GOT3 (cell line): ENCODE measurements at places on chromosomes 13 and 19.

DNA sequence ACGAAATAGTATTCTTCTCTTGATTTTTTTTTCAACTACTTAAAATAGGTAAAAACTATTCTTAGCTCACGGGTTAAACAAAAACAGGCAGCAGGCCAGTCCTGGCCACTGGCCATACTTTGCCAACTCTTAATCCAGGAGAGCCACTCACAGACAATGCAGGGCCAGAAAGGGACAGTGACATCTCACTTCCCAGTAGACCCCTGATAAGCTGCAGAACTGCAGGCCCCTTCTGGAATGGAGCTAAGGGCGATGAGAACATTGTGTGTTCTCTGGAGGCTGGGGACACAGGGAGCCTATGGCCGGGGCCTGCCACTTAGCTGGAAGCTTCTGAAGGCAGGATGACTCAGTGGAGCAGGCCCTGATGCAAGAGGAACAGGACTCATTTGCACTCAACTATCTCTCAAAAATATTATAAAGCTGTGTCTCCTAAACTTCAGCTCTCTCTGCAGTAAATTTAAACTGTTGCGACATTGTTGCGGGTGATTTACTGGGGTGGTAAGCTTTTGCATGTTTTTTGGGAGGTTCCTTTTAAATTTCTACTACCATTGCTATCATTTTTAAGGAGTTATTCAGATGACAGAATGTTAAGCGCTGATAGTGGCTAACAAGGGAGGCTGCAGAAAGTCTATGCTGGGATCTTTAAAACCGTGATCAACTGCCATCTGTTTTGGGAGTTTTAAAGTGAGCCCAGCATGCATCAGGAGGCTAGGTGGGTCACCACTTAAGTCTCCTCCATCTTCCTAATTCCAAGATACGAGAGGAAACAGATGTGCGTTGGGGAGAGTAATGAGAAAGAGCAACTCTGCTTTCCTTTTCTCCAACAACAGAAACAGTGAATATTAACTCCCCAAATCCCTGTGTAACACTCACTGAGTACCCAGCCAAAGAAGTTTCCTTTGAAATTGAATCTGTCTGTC lies 33.2 kb upstream of the KATNAL1 start:
- DNase-seq, result no peak

- DNase-seq, result no peak
Measured at GRCh38 chr13:49098198-49098597, 121.9 kb upstream of the MLNR start.

DNA sequence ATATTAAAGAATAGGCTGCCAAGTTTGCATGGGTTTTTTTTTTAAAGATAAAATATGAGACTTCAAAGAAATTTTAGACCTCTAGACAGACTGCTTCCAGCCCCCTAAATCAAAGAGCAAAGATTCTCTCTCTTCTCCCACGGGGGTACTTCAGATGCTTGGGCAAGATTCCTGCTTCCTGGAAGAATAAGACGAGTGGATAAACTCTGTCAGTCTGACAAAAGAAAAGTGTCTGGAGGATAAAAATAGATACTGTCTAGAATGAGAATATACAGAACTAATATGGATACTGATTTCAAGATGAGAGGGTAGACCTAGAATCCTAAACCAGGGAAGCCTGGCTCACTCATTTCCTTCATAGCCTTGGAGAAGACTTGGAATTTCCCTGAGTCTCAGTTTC lies 435.1 kb downstream of the FOXO1 start:
- DNase-seq, result no peak

GRCh38 chr13:50654331-50654730 lies 189.2 kb downstream of the DLEU7 start:
- no peak for DNase-seq

DNA sequence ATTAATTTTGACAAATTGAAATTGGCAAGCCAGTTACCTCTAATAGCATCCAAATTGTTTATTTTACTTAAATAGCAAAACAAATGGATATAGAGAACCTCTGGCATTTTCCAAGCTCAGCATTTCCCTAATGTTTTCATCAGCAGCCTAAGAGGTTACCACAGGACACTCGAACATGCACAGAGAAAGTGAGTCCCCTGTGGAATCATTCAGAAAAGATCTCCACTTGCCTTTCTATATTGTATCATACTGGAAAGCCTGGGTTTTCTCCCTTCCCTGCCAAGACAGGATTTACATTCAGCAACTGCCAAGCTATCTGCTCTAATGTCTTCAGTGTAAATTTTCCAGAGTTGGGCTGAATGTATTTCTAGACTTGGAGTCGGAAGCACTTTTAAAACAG lies 188.9 kb downstream of the KCTD12 start:
- no peak for DNase-seq

GRCh38 chr19:13926715-13927114 lies 11.5 kb downstream of the PODNL1 start:
- no peak for DNase-seq

DNA sequence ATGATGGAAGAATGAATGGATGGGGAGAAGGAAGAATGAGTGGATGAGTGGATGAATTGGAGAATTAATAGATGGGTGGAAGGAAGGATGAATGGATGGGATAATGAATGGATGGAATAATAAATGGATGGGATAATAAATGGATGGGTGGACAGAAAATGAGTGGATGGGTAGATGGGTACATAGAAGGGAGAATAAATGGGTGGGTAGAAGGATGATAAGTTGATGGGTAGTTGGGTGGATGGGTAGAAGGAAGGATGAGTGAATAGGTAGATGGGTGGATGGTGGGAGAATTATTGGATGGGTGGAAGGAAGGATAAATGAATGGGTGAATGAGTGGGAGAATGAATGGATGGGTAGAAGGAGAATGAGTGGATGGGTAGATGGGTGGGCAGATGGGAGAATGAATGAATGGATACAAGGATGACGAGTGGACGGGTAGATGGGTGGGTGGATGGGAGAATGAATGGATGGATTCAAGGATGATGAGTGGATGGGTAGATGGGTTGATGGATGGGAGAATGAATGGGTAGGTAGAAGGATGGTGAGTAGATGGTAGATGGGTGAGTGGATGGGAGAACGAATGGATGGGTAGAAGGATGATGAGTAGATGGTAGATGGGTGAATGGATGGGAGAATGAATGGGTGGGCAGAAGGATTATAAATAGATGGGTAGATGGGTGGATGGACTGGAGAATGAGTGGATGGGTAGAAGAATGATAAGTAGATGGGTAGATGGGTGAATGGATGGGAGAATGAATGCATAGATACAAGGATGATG lies 15.9 kb downstream of the VSTM2B start:
- DNase-seq, result no peak

DNA sequence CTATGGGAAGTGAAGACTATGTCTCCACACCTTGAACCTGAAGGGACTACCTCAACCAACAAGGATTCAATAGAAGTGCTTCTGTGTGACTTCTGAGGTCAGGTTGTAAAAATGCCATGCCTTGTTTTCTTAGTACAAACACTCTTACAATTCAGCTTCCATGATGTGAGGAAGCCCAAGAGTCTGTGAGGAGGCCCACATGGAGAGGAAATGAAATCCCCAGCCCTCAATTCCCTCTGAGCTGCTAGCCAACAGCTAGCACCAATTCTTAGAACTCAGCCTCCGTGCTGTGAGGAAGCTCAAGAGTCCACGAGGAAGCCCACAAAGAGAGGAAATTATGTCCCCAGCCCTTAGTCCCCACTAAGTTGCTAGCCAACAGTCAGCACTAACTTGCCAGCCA lies 12.6 kb upstream of the LMTK3 start:
- DNase-seq, result no peak

DNA sequence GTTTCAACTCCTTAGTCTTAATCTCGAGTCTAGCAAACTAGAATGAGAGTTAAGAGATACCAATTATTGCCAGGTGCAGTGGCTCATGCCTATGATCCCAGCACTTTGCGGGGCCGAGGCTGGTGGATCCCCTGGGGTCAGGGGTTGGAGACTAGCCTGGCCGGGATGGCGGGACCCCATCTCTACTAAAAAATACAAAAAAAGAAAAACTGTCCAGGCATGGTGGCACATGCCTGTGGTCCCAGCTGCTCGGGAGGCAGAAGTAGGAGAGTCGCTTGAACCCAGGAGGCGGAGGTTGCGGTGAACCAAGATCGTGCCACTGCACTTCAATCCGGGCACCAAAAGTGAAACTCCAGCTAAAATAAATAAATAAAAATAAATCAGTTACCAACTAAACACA lies 1119.5 kb upstream of the ATXN8OS start:
- no peak for DNase-seq

DNA sequence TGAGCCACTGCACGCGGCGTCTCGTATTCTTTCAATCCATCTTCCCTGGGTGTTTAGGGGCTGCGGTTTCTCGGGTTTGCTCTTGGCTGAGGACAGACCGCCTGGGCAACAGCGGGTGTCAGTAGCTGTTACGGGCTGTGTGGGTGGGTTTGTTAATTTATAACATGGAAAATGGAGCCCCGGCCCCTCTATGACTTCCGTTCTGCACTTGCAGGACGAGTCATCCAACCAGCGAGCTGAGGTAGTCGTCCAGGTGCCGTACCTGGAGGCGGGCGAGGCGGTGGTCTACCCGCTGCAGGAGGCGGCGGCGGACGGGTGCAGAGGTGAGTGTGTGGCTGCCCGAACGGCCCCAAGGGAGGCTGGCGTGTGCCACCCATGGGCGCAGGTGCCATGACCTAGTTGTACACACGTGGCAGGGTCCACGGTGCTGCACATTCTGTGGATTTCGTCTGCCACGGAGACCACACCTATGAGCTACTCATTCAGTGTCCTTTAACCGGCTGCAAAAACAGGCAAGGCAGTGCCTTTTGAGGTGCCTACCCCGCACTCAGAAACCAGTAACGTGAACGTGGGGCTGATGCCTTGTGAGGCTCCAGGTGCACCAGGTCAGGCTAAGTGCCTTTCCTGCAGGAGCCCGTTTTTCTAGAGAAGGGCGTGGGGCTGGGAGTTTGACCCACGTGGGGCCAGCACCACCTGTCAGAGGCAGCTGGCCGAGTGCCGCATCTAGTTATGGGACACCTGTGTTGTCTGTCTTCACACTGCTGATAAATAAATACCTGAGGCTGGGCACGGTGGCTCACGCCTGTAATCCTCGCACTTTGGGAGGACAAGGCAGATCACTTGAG lies 10.9 kb downstream of the POLR2E start:
- DNase-seq, result no peak

DNA sequence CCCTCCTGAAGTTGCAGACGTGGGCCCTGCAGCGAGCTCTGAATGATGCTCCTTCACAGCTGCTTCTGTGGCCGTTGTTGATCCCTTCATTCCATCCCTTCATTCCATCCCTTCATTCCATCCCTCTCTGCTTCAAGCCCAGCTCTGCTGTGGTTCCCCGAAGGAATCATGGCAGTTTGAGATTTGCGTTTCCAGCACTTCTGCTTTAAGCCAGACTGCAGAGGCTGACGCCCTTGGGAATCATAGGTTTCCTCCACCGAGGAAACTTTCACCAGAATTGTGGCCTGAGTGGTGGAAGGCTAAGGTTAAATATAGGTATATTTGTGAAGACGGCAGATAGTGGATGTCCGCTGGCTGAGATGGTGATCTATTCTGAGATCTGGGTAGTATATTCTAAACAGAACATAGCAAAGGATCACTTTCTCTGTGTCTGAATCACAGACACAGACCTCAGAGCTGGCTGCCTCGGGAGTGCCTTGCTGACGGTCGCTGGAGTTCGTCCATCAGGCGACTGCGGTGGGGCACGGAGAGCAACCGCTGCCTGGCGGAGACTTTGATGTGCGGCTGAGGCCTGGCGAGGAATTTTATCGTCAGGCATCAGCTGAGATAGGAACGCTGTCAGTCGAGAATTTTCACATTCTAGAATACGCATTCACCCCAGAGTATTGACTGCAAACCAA lies 42.8 kb upstream of the DCUN1D2 start:
- DNase-seq, result no peak

DNA sequence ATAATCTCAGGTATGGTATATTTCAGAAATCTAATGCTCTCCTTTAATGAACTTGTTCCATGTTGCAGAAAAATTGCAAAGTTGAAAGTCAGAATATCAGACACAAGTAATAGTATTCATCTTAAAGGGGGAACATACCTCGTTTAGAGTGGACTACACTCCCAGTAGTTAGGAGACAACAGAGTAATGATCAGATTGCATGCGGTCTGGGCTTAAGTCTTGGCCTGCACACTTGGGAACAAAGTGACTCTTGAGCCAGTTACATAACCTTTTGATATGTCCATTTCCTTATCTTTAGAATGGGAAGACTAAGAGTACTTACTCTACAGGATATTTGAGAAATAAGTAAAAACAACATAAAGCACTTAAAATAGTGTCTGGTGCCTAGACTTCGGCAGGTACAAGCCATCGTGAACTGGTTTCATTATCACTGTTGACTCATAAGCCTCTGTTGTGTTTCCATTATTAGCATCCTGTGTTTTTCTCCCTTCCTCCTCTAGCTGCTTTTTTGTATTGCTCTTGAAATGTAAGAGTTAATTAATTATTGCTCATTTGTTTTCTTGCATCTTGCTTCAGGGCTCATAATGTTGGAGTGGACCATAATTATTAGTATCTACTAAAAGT lies 53.0 kb downstream of the DPY19L3 start:
- DNase-seq, result no peak

DNA sequence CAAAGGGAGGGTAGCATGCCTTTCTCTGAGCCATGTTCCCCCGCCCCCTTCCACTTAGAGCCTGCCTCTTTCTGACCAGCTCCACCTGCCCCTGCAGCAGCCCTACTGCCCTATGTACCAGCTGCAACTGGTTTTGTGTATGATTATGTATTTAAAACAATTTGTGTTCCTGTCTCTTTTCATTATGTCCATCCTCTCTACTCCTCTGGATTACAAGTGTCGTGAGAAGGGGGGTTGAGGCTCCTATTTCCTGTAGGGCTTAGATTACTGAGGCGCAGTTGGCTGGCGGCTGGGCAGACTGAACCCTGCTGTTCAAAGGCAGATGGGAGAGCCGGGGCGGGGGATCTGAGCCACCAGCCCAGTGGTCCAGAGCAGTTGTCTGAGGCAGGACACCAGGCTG lies 213.3 kb downstream of the KCNRG start:
- no peak for DNase-seq

- no peak for DNase-seq
Measured at GRCh38 chr13:59203855-59204254, 959.9 kb downstream of the DIAPH3 start.

GRCh38 chr19:18593367-18594095 lies 4.9 kb downstream of the REX1BD start:
- DNase-seq, result no peak

DNA sequence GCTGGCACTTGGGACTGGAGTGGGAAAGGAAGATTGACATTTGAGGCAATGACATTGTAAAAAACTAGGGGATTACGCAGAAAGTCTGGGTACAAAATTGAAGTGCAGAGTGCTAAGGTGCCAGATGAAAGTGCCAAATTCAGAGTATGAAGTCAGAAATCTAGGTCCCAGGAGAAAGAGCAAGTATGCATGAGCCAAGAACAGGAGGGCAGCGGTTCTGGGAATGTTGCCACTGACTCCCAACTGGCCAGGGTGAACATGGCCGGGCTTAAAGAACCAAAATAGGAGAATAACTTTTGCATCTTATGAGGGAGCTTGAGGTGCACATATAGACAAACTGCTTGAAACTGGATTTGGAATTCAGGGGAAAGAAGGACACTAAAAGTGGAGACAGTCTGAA lies 495.8 kb upstream of the KLF12 start:
- DNase-seq, result no peak
